ENCODE measurements at places on chromosomes 4 and X.

- DNase-seq: no peak
These were observed 613 bp downstream of the FGF13 start for GRCh38 chrX:138710866-138711341.

DNA sequence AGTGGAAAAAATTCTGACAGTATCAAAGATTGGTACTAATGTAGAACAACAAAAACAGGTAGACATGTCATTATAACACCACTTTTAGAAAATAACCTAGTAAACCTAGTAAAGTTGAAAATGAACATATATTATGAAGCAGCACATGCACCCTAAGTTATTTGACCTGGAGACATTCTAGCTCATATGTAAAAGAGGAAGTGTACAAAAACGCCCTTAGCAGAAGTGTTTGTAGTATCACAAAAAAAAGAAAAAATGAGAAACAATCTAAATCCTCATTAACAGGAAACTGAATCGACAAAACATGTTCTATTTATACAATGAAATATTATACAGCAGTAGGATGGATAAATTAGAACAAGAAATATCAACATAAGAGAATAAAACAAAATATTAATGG lies 318.9 kb upstream of the PPP1R2C start:
- DNase-seq: no peak

- no peak for DNase-seq
These were observed 2.0 kb downstream of the CHST7 start for GRCh38 chrX:46575586-46575985.

- DNase-seq: no peak
These were observed 245.2 kb downstream of the SPATA18 start for GRCh38 chr4:52296341-52296740.

- no peak for DNase-seq
These were observed 62.5 kb downstream of the NSD2 start for GRCh38 chr4:1933700-1934099.

DNA sequence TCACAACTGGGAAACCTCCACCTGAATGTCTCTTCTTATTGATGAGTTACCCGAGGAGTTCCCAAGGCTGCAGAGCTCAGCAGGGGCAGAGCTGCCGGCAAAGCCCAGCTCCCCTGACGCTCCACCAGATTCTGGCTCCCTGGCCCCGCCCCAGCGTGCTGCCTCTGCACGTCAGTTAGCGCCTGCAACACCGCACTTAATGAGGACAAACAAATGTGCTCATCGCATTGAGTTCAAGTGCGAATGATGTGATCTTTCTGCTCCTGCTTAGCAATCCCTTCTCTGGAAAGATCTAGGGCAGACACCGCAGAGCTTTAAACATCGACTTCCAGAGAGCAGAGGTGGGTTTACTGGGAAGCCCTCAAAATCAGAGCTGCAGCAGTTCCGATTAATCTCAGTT lies 55.5 kb upstream of the FBXW7 start:
- DNase-seq: no peak

- no peak for DNase-seq
These were observed 154.3 kb downstream of the CAMK2D start for GRCh38 chr4:113607147-113607720.

GRCh38 chr4:63901304-63901703 lies 507.9 kb downstream of the TECRL start:
- DNase-seq: no peak

- no peak for DNase-seq
These were observed 182.5 kb upstream of the ARHGEF9 start for GRCh38 chrX:63967551-63967950.

DNA sequence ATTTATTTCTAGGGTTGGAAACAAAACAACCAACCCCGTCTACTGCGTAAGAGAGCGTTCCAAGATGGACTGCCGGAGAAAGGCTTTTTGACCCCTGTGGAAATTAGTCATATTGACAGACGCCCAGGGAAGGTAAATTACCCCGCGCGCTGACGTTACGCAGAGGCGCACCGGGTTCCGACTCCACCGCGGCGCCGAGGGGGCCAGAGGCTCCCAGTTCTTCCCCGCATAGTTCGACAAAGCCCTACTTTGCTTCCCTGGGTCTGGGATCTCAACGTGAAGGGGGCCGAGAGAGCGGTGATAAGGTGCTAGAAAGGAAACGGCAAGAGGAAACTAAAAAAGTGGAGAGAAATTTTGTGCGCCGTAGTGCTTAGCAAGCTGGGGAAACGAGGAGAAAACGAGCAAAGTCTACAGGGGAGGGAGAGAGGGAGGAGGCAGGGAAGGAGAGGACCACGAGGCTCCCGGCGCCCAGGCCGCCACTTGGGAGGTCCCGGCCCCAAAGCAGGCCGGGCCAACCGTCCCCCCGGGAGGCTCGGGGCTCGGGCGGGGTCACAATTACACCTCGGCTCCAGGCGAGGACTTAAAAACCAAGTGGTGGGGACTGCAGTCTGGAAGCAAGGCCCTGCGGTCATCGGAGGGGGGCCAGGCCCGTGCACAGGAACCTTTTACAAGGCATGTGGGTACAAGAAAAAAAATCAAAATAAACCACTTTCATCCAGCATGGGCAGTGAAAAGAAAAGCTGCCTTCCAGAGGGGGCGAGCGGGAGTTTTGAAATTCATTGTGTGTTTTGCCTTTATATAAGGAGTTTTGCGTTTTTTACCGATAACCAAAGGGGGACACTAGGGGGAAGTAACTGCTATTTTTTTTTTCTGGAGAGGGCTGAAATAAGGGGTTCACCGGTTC lies 13.2 kb downstream of the HAND2 start:
- DNase-seq: no peak

DNA sequence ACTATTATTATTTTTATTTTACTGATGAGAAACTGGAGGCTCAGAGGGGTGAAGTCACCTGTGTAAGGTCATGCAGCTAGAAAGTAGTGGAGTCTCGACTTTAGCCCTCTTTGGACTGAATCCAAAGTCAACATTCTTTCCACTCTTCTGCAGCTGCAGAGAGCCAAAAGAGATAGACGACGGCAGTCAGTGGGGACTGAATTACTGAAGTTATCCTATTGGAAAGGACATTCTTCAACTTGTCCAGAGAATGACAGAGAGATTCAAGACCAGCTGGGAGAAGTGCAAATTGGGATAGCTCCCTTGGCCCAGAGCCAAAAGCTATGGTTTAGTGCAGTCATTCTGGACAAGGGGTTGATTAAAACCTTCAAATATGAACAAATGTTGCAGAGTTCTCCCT lies 42.5 kb downstream of the VGLL1 start:
- DNase-seq: no peak

DNA sequence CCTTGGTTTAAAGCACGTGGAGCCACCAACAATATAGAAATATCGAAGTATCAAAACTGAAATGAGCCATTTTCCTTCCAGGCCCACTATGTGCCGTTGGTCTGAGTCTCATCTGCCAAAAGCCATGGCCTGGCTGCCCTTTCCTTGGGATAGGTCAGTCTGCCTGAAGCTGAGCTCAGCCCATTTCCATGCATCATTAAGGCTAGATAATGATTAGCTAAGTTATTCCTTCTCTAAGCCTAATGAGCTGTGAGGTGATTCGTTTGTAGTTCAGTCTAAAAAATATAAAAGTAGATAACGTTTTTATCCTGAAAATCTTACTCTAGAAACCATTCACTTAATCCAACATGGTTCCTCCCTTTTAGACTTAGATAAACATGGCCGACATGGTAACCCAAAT lies 936.2 kb upstream of the LCORL start:
- DNase-seq: no peak

- no peak for DNase-seq
These were observed 264.9 kb upstream of the ZC4H2 start for GRCh38 chrX:65241059-65241721.

DNA sequence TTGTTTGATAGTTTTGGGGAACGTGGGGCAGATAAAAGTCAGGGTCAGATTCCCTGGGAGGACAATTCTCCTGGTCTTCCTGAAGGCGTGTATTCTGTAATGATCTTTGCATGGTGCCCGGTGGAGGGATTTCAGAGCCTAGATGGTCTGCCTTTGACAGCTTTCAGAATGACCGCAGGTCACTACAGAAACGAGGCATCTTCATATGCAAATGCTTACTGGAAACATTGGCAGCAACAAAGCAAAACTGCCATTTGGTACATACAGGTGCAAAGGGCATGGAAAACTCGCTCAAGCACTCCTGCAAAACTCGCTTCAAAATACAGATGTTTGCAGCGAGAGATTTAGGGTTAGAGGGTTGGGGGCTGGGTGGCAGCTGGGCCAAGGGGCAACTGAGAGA lies 8.8 kb downstream of the C4orf50 start:
- DNase-seq: no peak

DNA sequence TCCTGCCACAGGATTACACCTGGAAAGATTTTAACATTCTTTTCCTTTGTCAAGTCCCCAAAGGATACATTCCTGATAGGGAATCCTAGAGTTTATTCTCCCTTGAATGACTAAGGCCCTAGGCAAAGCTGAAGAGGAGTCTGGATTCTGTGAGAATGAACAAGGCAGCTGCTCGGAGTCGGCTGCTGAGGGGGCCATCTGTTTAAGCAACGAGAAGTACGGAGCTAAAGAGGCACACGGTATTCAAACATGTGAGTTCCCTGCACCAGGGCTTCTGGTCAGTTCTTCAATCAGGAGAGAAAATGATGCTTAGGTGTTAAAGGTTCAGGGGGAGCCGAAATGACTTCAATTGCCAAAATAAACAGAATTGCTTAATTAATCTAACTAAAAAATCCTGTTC lies 97.6 kb downstream of the MGST2 start:
- no peak for DNase-seq

- DNase-seq: no peak
These were observed 10.0 kb upstream of the ANOS1 start for GRCh38 chrX:8741981-8742380.

GRCh38 chr4:38130884-38131283 lies 170.7 kb downstream of the PTTG2 start:
- DNase-seq: no peak

- no peak for DNase-seq
These were observed 115.1 kb downstream of the SH3KBP1 start for GRCh38 chrX:19772096-19772821.

- no peak for DNase-seq
These were observed 127.8 kb upstream of the METTL14 start for GRCh38 chr4:118557298-118557851.

DNA sequence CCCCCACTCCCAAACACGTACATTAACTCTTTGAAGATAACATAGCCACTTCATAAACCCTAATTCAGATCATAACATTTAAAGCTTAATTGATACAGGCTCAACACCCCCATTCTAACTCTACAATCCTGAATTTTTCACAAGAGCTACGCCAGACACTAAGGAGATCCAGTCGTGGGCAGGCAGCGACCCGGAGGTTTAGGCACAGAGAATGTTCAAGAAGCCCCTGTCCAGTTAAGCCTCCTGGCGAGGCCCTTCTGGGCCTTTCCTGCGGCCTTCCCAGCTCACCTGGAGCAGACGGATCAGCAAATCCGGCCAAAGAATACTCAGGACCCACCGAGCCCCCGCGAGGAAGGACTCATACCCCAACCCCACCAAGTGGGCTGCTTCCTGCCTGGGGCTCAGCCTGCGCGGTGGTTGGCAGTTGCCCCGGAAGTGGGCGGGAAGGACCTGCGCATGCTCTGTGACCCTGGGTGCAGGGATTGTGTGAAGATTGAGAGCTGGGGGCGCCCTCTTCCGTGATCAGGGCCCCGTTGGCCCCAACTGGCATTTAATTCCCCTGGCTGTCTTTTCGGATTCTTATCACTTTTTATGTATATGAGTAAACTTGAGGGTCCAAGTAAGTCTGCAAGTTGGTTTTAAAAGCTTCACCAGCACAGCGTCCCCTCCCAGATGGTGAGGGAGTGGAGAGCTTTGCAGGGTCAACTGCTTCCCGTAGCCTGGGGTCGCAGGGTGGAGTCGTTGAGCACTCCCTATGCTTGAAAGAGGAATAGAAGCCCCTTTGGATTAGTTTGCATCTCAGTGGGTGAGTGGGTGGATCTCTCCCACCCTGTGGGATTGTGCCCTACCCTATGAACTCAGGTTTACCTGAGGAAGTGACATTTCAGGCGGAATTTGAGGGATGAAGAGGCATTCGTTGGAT lies at the start of gene TRIM61:
TRIM61 (minus strand) TSS at position 415 of the 922 bp plus-strand sequence. CDS start 7,655 bp downstream, outside the sequence.
- peak; percentile 7 for DNase-seq

- DNase-seq: no peak
These were observed 142.6 kb downstream of the EGF start for GRCh38 chr4:110055158-110055768.

DNA sequence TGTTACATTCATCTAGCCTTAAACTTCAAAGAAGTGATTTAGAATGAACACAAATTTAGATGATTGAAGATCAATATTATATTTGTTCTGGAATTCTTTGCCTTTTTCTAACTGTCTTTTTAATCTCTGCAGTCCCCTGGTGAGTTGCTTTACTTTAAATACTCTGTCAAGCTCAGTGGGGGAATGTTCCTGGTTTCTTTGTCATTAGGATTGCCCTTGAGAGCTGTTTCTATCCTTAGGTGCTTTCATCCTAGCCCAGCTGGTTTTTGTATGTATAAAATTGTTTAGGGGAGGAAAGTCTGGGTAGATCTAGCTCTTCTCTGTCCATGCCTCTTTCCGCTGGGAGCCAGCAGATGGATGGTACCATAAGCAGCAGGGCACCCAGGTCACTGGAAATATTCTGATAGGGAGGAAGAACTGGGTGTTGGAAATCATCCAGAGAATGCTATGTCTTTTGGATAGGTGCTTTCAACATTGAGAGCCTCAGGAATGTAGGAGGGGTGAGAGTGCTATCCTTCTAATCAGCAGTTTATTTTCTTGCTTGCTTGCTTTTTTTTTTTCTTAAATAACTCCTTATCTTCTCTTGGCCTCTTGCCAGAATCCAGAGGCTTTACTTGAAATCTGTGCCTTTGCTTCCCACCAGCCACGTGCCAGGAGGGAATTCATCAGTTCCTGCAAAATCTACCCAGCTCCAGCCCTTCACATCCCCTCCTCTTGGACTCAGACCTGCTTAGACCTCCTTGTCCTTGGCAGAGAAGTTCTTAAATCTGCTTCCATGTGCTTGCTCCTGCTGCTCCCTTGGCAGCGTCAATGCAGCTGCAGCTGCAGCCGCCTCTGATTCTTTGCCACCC lies 215.3 kb upstream of the ANXA3 start:
- DNase-seq: no peak

- no peak for DNase-seq
These were observed 94.4 kb upstream of the BCOR start for GRCh38 chrX:40192196-40192595.

DNA sequence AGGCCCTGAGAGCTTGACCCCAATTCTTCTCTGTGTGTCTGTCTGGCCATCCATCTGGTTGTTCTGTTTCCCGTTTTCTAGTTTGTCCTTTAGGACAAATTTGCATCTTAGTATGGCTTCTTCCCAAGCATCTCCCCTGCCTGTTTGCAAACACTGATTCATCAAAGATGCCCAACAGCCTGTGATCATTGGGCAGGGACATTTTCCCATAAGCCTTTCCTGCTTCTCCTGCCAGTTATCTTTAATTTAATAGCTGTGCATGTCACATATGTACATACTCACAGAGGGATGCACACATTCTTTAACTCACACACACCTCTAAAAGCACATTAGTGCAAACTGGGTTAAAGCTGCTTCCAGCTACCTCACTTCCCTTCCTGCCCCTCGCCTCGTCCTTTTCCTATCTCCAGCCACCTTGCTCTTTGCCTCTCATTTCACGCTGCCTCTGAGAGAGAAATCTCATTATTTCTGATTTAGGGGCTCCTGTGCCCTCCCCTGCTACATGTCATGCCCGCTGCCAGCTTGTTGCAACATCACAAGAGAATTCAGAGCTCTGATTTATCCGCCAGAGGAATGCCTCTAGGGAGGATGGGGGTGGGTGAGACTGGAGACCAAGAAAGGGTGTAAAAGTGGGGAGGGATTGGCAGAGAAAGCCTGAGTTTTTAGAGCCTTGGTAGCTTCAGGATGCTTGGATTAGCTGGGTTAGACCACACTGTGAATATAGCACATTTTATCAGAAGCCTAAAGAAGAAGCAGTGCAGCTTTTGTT lies 100.6 kb downstream of the NHS start:
- no peak for DNase-seq

- no peak for DNase-seq
These were observed 191.2 kb downstream of the IDS start for GRCh38 chrX:149313871-149314371.
